ENCODE measurements at places on chromosomes 6 and 20. TPM values are rescaled to one million over a fixed set of nuclear protein-coding genes. Genes with fewer than 3 reads are reported as not detected.

PIGU gene
- total RNA-seq, result 13.8 TPM

GRCh38 chr6:22783931-22784330 lies 214.6 kb downstream of the HDGFL1 start:
- no peak for DNase-seq

- DNase-seq, result no peak
Observed at GRCh38 chr20:37185686-37186085, 6.3 kb upstream of the MROH8 start.

DNA sequence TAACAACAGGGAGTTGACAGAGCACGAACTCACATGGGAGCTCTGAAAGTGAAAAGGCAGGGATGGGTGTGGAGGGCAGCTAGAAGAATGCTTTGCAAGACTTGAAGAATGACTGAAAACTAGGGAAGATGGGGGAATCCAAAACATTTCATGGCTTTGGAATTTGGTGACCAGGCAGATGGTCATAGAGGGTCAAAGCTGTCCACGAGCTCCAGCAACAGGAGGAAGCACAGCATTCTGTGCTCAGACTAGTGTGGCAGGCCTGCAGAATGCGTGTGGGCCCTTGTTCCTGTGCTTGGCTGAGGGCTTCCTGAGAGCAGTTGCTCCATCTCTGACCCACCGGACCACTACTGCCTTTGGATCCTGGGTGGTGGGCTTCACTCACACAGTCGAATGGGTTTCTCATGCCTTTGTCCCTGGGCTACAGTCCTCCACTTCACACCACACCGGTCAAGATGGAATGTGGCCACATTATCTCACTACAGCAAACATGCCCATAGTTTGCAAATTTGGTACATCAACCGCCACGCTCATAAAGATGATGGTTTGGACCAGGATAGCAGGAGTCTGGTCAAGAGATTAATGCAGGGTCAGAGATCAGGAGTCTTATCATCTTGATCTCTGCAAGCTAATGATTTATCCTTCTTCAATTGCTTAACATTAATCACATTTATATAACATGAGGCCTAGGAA lies 100.7 kb downstream of the SGK1 start:
- no peak for DNase-seq

DNA sequence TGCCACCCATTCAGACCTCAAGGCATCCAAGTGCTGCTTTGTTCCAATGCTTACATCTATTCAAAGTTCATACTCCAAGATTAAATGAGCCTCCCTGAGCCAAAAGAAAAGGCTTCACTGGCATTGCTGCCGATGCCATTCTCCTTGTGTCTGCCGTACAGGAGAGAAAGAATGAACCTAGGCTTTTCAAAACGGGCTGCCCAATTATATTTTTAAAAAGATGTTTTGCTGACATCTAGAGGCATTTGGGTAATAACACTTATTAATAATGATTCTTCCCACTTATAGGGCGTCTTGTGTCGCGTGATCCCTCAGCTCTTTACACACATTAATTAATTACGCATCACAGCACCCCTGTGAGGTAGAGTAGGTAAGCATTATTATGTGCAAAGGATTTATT lies 545.6 kb downstream of the PKHD1 start:
- no peak for DNase-seq

PPP1R16B gene
- total RNA-seq, result 3.9 TPM

GRCh38 chr6:160247457-160247883 lies 11.2 kb downstream of the SLC22A2 start:
- no peak for DNase-seq

LST1 gene
- 12.8 TPM for total RNA-seq

CLPSL2 gene
- total RNA-seq, result not detected

SPATS1 gene
- not detected for total RNA-seq

TCP11 gene
- total RNA-seq, result not detected

DNA sequence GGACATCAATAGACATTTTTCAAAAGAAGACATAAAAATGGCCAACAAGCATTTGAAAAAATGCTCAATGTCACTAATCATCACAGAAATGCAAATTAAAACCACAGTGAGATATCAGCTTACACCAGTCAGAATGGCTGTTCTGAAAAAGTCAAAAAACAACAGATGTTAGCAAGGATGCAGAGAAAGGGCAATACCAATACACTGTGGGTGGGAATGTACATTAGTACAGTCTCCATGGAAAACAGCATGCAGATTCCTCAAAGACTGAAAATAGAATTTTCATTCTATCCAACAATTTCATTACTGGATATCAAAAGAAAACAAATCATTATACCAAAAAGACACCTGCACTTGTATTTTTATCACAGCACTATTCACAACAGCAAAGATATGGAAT lies 85.3 kb downstream of the DCDC2 start:
- DNase-seq, result no peak

DNA sequence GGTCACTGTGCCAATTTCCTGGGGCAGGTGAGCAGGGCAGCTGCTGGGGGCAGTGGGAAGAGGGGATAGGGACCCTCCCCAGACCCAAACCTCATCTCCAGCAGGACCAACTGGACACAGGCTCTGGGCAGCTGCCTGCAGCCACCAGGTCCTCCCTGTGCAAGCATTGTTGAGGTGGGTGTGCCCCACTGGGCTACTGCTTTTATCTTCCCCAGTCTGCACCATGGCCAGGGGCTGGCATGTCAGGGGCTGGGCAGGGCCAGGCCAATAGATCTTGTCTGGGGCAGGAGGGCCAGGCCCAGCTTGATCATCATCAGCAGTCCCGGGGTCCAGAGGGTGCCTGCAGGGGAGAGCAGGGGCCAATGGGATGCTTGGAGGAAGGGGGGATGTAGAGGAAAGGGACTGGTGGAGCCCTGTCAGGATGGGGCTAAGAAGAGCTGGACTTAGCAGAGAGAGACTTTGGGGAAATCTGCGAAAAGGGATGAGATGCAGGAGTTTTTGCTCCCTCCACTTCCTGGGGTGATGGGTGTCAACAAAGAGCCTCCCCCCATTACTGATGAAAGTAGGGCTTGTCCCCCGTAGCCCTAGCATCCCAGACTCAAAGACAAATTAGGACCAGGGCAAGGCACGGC lies 5.7 kb downstream of the EBF4 start:
- DNase-seq, result peak; percentile 61

MCCD1 gene
- not detected for total RNA-seq

GRCh38 chr6:16243055-16243454 lies 4.7 kb downstream of the GMPR start:
- DNase-seq, result no peak

NOX3 gene
- total RNA-seq, result not detected

DNA sequence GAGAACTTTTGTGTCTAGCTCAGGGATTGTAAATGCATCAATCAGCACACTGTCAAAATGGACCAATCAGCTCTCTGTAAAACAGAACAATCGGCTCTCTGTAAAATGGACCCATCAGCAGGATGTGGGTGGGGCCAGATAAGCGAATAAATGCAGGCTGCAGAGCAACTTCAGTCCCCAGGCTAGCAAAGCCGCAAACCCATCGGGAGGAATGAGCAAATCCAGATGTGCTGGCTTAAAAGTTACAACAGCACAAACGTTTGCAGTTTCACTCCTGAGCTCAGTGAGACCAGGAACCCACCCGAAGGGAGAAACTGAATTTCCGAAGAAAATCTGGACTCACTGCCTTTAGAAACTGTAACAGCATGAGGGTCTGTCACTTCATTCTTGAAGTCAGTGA lies 21.9 kb upstream of the MBOAT1 start:
- DNase-seq, result no peak

OPN5 gene
- total RNA-seq, result not detected

DNA sequence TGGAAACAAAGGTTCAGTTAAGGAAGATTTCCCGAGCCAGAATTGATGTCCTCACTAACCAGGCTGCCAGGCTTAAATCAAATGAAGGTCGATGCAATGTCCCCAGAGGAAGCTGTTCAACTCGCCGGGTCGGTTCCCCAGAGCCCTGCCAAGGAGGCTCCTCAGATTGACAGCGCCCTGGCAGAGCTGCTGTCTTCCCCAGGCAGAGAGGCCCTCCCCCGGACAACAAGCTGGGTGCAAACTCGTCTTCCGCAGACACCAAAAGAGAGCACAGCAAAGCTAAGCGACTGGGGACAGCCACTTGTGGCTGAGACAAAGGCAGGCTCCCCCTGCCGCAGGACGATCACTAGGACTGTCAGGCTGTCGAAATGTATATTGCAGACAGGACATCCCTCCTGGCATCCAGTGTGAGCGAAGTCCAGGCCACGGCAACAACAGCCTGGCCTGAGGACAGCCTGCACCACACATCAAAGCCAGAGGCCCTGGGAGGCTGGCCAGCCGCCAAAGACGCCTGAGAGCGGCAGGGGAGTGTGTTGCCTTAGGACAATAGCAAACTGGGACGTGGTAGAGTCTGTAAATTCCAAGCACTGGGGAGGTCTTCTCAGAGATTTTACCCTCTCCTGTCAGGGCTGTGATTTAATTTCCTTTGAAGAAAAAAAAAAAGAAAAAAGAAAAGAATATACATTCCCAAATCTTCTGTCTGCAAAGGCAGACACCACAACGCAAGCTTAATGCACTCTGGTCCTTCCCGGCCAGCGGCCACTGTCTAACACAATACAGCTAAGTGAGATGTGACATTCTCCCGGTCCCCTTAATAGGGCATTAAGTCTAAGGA lies 99.1 kb downstream of the HIVEP2 start:
- peak; percentile 91 for DNase-seq

DDO gene
- 2.0 TPM for total RNA-seq

DNA sequence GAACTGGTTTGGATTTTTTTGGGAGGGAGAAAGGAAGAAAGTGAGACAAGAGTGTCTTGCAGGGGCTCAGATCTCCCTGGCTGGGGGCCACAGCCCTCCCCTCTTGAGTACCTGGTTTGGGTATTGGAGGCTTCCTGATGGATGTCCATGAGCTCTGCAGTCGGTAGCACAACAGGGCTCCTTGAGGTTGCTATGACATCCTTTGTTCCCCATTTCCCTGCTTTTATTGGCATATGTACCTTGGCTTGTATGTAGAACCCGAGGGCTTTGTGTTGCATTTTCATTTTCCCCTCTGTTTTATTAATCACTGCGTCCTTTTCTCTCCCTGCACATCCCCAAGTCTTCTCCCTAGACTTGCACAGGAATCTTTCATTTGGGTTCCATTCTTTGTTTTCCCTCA lies 355.5 kb upstream of the TSHZ2 start:
- no peak for DNase-seq

PTCRA gene
- total RNA-seq, result not detected

DNA sequence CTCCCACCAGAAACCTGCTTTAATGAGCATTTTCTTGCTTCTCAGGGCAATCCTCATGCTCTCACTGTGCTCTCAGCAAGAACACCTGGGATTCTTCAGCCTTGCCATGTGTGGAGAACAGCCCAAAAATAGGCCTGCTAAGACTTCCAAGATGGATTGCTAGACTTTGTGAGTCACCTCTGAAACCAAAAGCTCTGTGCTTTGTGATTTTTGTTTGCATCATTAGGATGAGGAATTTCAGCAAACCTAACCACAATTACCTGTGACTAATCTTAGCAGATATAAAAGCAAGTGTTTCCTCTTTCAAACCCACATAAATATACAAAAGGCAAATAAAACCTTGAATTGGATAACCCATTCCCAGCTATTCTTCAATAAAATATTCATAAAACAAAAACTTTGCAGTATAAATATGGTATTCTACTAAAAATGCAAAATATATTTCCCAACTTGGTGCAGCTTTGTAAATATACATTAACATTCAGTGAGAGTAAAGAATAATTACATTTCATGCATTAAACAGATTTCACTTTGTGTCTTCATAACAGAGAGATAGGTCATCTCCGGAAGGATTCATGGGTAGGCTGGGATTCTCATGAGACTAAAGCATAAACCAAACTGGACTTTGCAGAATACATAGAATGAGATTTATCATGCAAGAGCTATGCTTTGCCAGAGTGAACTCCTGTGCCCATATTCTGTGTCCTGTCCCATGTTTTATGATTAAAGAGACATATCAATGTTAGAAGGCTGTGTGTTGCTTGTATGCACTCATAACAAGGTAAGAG lies 33.5 kb downstream of the TPBG start:
- no peak for DNase-seq

- DNase-seq, result no peak
Observed at GRCh38 chr20:48794360-48794759, 33.4 kb downstream of the PREX1 start.

DNA sequence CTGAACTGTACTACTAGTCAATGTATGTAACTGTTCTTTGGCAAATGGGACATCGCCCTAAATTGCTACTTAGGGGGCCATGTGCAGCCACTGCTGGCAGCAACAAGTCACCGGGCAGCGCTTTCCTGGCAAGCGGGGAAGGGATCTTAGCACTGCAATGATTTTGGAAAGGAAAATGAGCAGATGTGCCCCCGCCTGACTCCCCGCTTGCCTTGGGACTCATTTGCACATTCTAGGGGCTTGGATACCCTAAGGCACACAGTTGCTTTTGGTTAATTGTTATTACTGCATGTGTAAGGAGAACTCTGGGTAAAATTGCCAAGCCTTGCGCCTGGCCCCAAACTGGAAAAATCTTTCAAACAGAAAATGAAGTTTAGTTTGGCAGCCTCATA lies 32.2 kb downstream of the CD83 start:
- DNase-seq, result no peak

DNA sequence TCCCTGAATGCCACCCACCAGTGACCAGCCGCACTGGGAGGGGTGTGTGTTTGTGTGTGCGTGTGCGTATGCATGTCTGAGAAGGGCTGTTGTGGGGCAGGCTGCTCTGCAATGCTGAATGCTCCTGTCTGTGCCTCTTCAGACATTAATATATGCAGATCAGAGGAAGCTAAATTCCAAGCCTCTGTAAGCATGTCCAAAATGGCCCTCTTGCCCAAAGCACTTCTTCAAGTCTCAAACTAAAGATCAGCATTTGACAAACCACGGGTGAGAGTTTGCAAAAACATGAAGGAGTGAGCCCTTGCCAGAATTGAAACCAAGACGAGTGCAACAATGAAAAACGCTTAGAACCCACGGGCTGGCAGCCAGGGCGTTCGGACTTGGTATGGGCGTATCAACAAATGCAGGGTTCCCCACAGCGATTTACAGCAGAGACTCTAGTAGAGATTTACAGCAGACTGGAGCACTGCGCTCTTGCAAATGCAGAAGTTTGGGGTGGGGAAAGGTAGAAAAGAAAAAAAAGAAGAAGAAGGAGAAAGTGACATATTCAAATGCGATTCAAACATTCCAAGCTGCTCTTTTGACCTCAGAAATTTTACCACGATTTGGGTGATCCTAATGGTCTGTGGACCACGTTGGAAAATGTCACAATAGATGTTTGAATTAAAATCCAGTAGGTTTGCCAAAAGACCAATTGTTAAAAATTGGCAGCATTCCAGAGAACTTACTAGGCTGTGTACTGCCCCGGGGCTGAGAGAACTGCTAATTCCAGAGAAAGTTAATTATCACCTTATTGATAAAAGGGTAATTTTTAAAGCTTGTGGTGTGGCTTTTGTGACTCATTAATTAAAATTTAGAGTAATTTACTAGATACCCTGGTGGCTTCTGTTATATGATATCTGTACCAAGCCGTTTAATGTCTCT lies 3.5 kb downstream of the SCML4 start:
- no peak for DNase-seq
